ENCODE measurements at places on chromosomes 6 and 20.

GRCh38 chr6:87540539-87540938 is 49.2 kb downstream of the RARS2 start:
- no peak for DNase-seq

DNA sequence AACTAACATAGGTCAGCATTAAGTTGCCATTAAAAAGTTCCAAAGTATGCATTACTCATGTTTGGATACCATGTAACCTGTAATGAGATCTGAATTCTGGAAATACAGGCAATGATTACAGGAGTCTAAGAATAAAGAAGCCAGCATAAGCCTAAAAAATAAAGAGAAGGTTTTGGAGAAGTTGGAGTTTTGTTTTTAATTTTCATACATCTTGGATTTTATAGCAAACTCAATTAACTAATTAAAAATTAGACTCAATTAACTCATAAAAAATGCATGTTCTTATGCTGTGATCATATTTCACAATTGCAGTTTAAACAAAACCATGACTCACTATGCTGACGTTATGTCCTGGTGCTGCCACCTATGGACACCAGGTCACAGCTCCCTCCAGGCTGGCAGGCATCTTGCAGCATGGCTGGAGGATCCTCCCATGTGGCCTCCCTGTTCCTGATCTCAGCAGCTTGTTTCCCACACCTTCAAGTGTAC is 648.8 kb upstream of the AGPAT4 start:
- no peak for DNase-seq

- DNase-seq: no peak
Measured at GRCh38 chr6:84222426-84222825, 5.0 kb downstream of the CEP162 start.

GRCh38 chr6:169190970-169191369 is 62.7 kb downstream of the THBS2 start:
- no peak for DNase-seq

DNA sequence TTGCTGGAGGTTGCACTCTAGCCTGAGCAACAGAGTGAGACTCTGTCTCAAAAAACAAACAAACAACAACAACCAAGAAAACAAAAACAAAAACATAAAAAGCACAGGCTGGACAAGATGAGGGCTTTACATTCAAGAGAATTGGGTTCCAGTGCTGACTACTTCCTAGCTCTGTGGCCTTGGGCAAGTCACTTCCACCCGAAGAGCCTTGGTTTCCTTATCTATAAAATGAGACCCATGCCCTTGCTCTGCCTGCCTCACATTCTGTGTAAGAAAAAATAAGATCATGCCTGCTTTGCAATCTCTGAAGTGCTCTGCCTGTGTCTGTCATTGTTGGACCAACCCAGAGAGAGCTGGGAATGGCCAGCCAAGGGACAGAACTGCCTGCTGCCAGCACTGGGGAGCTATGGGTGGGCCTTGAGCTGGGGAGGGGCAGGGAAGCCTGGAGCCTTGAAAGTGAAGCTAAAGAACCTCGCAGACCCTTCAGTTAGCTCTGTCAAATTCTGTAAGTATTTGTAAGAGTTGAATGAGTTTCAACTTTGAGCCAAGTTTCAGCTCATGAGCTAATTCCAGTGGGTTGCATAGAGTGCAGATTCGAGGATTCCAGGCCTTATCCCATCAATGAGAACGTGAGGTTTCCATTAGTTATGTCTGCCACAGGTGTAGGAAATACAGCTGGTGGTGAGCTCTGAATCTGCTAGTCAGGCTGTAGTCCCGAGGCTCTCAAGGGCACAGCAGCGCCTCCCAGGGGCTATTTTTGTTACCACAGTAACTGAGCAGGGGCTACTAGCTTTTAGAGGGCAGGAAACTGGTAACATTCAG is 93.2 kb downstream of the DLGAP4 start:
- DNase-seq: peak; percentile 32

GRCh38 chr6:168118935-168119334 is 39.9 kb upstream of the FRMD1 start:
- no peak for DNase-seq

GRCh38 chr6:158174514-158174913 is 6.4 kb downstream of the GTF2H5 start:
- no peak for DNase-seq

- DNase-seq: no peak
Measured at GRCh38 chr6:121187833-121188200, 146.5 kb downstream of the TBC1D32 start.

GRCh38 chr6:113755449-113756289 is 101.5 kb upstream of the MARCKS start:
- DNase-seq: no peak

GRCh38 chr6:138162111-138162954 is 594 bp downstream of the ARFGEF3 start:
- DNase-seq: no peak

- no peak for DNase-seq
Measured at GRCh38 chr6:156925718-156926607, 148.8 kb downstream of the ARID1B start.

GRCh38 chr6:33080127-33081089 is 4.6 kb downstream of the HLA-DPB1 start:
- peak; percentile 65 for DNase-seq

DNA sequence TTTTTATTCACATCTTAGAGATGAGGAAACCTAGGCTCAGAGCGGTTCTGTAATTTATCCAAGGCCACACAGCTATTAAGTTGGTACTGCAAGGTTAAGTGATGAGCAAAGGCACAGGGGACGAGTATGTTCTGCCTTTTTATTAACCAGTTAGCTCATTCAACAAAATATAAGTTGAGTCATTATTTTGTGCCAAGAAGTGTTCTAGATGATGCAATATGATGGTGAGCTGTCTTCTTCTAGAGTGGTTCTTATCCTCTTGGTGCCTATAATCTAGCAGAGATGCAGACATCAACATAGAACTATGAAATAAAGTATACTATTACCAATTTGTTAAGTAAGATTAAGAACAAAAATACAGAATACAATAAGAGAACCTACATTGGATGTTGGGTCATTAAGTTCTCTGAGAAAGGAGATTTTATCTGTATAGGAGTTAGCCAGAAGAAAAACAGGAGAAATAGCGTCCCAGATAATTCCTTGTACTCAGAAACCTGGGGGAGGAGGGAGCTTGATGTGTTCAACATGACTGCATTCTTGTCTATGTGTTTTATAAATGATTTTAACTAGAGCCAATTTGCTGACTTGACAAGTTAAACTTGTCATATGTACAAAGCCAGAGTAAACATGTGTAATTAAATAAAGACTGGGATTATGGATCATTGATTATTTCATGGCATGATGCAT is 122.3 kb downstream of the TBXT start:
- DNase-seq: no peak
